ENCODE measurements at places on chromosomes 7 and 10. TPM values are rescaled to one million over a fixed set of nuclear protein-coding genes. Genes with fewer than 3 reads are reported as not detected.

- H3K27ac ChIP-seq: no peak overlapping the region
- peaks cover 4% of the 10 kb centered on the region for H3K4me1 ChIP-seq
- H3K27me3 ChIP-seq: no peaks in the 10 kb centered on the region
- no peaks in the 10 kb centered on the region for H3K36me3 ChIP-seq
- H3K4me3 ChIP-seq: no peak overlapping the region
Measured at GRCh38 chr10:74969093-74969492, 142.4 kb upstream of the SAMD8 start.

DNA sequence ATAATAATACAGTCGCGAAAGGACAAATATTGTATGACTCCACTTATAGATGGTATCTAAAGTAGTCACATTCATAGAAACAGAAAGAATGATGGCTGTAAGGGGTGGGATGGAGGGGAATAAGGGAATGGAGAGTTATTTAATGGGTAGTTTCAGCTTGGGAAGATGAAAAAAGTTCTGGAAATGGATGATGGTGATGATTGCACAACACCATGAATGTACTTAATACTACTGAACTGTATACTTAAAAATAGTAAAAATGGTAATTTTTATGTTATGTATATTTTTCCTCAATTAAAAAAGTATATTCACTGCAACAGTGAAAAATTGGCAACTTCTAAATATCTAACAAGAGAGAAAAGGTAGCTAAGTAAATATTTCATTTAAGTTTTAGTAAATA, 265.8 kb downstream of the EXOC4 start:
- H3K27me3 ChIP-seq: no peaks in the 10 kb centered on the region
- H3K36me3 ChIP-seq: no peaks in the 10 kb centered on the region
- no peaks in the 10 kb centered on the region for H3K4me1 ChIP-seq
- no peak overlapping the region for H3K27ac ChIP-seq
- H3K4me3 ChIP-seq: no peak overlapping the region

GRCh38 chr10:69956741-69957230, 95.9 kb upstream of the MACROH2A2 start:
- H3K4me3 ChIP-seq: no peak overlapping the region
- no peaks in the 10 kb centered on the region for H3K4me1 ChIP-seq
- H3K27me3 ChIP-seq: no peaks in the 10 kb centered on the region
- H3K27ac ChIP-seq: no peak overlapping the region

Gene TSPAN12
- total RNA-seq: 28.9 TPM

- H3K36me3 ChIP-seq: no peaks in the 10 kb centered on the region
- H3K4me3 ChIP-seq: no peak overlapping the region
- DNase-seq: no peak
- no peaks in the 10 kb centered on the region for H3K27me3 ChIP-seq
- H3K4me1 ChIP-seq: no peaks in the 10 kb centered on the region
Measured at GRCh38 chr10:99595236-99595635, 25.0 kb downstream of the SLC25A28 start.

- DNase-seq: no peak
- no peak overlapping the region for H3K27ac ChIP-seq
- no peaks in the 10 kb centered on the region for H3K4me1 ChIP-seq
Measured at GRCh38 chr7:88597941-88598425, 161.5 kb upstream of the ZNF804B start.

DNA sequence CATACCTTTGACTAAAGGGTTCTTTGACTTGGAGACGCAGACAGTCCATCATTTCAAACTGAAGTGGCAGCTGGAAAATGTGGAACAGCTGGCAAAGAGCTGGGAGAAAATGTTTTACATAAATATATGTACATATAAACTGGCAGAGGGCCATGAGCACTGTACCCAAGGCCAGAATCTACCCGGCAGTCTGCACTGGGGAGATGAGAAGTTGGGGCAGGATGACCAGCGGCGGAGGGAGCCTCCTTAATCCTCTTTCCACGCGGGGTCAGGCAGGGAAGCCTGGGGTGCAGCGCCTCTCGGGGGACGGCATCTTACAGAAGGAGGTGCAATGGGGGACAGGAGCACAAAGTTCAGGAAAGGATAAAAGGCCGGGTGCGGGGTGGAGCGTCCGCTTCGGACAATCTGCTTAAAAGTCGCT, 1.3 kb downstream of the GLI3 start:
- H3K27me3 ChIP-seq: no peaks in the 10 kb centered on the region
- peak overlapping the region; percentile 98 for H3K27ac ChIP-seq
- no peaks in the 10 kb centered on the region for H3K36me3 ChIP-seq
- H3K4me1 ChIP-seq: peaks cover 4% of the 10 kb centered on the region
- no peak for DNase-seq

GRCh38 chr7:30634193-30634626, 39.5 kb downstream of the GARS1 start:
- H3K4me1 ChIP-seq: no peaks in the 10 kb centered on the region
- no peaks in the 10 kb centered on the region for H3K27me3 ChIP-seq
- no peak overlapping the region for H3K27ac ChIP-seq
- peaks cover 67% of the 10 kb centered on the region for H3K36me3 ChIP-seq

DNA sequence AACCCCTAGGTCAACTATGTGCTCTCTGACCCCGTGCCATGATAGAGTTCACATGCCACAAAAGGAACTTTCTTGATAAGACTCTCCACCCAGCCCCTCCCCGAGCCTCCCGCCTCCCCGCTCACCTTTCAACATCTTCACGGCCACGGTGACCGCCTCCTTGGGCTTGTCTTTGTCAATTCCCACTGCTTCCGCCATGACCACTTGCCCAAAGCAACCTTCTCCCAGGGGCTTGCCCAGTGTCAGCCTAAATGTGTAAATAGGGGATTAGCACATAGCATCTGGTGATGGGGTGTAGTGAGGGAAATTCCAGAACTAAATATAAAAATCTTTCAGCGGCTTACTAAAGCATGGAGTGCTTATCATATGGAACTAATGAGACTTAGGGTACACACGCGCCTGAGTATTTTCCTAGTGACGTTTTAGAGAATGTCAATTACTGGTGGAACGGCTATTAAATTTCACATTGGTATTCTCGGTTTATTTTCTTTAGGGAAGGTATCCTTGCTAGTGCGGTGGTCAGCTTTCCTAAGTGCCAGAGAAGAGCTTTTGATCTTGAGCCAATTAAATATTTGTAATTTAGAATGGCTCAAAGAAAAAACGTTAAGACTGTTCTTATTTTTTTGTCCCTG, 97.4 kb downstream of the FGFR2 start:
- H3K4me3 ChIP-seq: no peak overlapping the region
- no peaks in the 10 kb centered on the region for H3K4me1 ChIP-seq
- H3K36me3 ChIP-seq: peaks cover 4% of the 10 kb centered on the region
- DNase-seq: no peak
- H3K27ac ChIP-seq: no peak overlapping the region

DNA sequence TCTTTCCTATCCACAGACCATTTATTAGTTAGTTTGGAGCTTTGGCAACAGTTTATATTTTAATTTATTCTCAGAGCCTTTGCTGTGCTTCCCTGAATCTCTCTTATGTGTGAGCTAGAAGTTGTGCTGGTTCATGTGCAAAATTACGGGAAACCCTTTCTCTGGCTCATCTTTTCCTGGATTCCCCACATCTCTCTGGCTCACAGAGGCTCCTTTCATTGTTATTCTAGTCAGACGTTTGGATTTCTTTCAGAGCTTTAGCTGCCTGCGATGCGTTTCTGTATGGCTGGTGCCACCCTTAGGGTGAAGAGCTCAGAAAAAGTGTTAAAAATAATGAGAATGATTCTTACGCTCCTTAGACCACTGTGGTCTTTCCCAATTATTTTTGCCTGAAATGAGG, 53.3 kb downstream of the TPST1 start:
- no peaks in the 10 kb centered on the region for H3K27me3 ChIP-seq
- no peak overlapping the region for H3K27ac ChIP-seq
- DNase-seq: no peak
- no peak overlapping the region for H3K4me3 ChIP-seq
- H3K4me1 ChIP-seq: peaks cover 2% of the 10 kb centered on the region

Gene SLC39A12
- not detected for total RNA-seq

DNA sequence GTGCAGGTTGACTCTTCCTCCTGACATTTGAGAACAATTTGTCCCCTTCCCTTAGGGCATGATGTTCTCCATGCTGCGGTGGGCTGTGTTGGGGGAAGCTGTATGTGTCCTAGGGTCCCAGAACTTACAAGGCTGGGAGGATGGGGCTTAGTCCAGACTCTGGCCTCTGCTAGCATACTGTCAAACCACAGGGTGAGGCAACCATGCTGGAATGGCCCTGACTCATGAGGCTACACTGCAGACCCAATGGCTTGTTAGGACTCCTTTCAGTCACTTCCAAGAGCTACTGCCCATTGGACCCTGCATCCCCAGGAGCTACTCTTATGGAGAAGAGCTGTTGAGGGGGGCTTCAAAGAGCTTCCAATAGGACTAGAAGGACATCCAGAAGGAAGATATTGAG, 20.1 kb upstream of the FAM170B start:
- no peak for DNase-seq
- no peak overlapping the region for H3K27ac ChIP-seq
- no peaks in the 10 kb centered on the region for H3K4me1 ChIP-seq
- H3K36me3 ChIP-seq: no peaks in the 10 kb centered on the region
- H3K4me3 ChIP-seq: no peak overlapping the region

- peak; percentile 57 for DNase-seq
- no peaks in the 10 kb centered on the region for H3K36me3 ChIP-seq
- no peaks in the 10 kb centered on the region for H3K27me3 ChIP-seq
- H3K4me3 ChIP-seq: no peak overlapping the region
- H3K4me1 ChIP-seq: peaks cover 61% of the 10 kb centered on the region
- H3K27ac ChIP-seq: peak overlapping the region; percentile 90
Measured at GRCh38 chr7:50655490-50655889, 90.3 kb upstream of the DDC start.

GRCh38 chr10:95785942-95786669, 30.1 kb downstream of the ENTPD1 start:
- H3K4me3 ChIP-seq: no peak overlapping the region
- H3K36me3 ChIP-seq: no peaks in the 10 kb centered on the region
- DNase-seq: no peak
- peak overlapping the region; percentile 61 for H3K27ac ChIP-seq

Gene TMEM140
- total RNA-seq: 26.9 TPM

Gene OPN1SW
- total RNA-seq: not detected

Gene ADIRF
- 882 TPM for total RNA-seq

Gene AOC1
- 0.75 TPM for total RNA-seq

DNA sequence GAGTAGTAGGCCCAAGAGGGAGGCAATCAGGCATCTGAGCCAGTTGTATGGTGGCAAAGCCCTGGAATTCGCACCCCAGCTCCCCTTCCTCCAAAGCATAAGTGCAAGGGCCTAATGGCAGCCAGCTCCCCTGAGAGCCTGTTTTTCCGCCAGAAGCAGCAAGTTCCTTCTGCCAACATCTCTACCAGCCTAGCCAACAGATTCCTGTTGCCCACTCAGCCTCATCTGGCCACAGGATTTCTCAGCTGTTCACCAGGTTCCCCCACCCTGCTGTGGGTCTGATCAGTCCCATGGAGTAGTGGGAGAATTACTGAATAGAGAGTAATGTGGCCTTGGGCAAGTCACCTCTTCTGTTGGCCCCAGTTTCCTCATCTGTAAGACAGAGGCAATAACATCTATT, 186.2 kb upstream of the PDE1C start:
- H3K27ac ChIP-seq: no peak overlapping the region
- no peaks in the 10 kb centered on the region for H3K27me3 ChIP-seq
- no peak for DNase-seq
- H3K4me3 ChIP-seq: no peak overlapping the region
- H3K36me3 ChIP-seq: no peaks in the 10 kb centered on the region

Gene HOXA11
- total RNA-seq: not detected

GRCh38 chr10:123134343-123134914, 1.3 kb upstream of the HMX3 start:
- DNase-seq: no peak
- H3K27ac ChIP-seq: no peak overlapping the region
- H3K4me1 ChIP-seq: peaks cover 15% of the 10 kb centered on the region
- peak overlapping the region; percentile 40 for H3K4me3 ChIP-seq

Gene POLR2J3
- total RNA-seq: 1.5 TPM

Gene RARRES2
- total RNA-seq: 144 TPM

Gene STX1A
- 13.1 TPM for total RNA-seq

GRCh38 chr10:36301139-36301538, 659.0 kb upstream of the FZD8 start:
- H3K27ac ChIP-seq: no peak overlapping the region
- DNase-seq: no peak

Gene MMP21
- total RNA-seq: not detected

DNA sequence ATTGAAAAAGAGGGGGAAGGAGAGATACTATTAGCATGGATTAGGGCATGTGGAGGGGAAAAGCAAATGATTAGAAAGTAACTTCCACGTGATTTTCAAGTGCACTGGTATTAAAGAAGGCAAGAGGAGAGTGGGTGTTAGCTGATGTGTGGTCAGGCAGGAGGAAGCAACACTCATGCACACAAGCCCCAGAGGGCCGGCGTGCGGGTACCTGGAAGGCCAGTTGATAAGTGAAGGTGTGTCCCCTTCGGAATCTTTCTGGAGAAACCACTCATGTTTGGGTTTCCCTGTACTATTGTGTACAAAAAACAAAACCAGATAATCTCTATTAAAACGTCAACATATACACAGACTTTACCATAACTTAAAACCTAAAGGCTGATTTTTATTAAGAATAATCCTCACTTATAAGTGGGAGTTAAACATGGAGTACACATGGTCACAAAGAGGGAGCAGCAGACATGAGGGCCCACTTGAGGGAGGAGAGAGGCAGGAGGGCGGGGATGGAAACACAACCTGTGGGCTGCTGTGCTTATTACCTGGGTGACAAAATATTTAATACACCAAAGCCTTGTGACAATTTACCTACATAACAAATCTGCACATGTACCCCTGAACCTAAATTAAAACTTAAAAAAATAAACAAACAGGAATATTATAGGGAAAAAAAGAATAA, 98.9 kb downstream of the SVIL start:
- H3K36me3 ChIP-seq: peaks cover 26% of the 10 kb centered on the region
- peak overlapping the region; percentile 3 for H3K4me3 ChIP-seq
- H3K27ac ChIP-seq: peak overlapping the region; percentile 71
- no peaks in the 10 kb centered on the region for H3K27me3 ChIP-seq
- no peak for DNase-seq

DNA sequence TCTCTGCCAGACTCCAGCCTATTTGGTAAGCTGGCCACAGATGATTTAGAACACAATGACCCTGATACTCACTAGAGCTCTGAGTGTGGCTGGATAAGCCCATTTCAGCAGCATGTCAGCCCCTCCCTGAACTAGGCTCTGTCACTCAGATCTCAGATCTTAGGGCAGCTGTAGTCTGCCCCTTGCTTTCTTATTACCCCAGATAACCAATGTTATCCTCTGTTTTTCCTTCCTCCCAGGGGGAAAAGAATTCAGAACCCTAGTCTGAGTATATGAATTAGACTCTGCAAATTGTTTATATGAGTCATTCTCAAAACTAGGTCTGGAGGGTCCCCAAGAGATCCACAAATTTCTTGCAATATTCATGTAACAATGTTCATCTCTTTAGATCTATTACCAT, 286.2 kb downstream of the KCNMA1 start:
- H3K27me3 ChIP-seq: no peaks in the 10 kb centered on the region
- peaks cover 9% of the 10 kb centered on the region for H3K4me1 ChIP-seq
- H3K36me3 ChIP-seq: no peaks in the 10 kb centered on the region
- no peak overlapping the region for H3K4me3 ChIP-seq
- DNase-seq: no peak

All from ascending aorta (tissue), 2 donors.